ENCODE measurements at places on chromosomes 13 and 19. TPM values are rescaled to one million over a fixed set of nuclear protein-coding genes. Genes with fewer than 3 reads are reported as not detected.

Gene BABAM1
- total RNA-seq: 113 TPM

Gene S1PR5
- total RNA-seq: not detected

Gene LILRB4
- total RNA-seq: not detected

Gene TMPRSS9
- total RNA-seq: not detected

Gene ZNF57
- 4.6 TPM for total RNA-seq

Gene KANK3
- 19.3 TPM for total RNA-seq

Gene CDC42EP5
- 34.8 TPM for total RNA-seq

Gene PROSER1
- 12.0 TPM for total RNA-seq

Gene IFI30
- total RNA-seq: not detected

Gene PEAK3
- not detected for total RNA-seq

Gene NCCRP1
- total RNA-seq: not detected

Gene TLE6
- 4.5 TPM for total RNA-seq

Gene PSPN
- 1.6 TPM for total RNA-seq

Gene IGFLR1
- 1.3 TPM for total RNA-seq

Gene ZNF223
- total RNA-seq: 3.7 TPM

Gene MUC16
- total RNA-seq: not detected

Gene LRRC25
- total RNA-seq: not detected

Gene PDX1
- total RNA-seq: not detected

Gene ATP4A
- total RNA-seq: not detected

Gene C19orf44
- 1.4 TPM for total RNA-seq

Gene ZNF709
- 3.6 TPM for total RNA-seq

Gene CFAP97D2
- total RNA-seq: not detected

Gene ERFL
- total RNA-seq: under 0.01 TPM

Gene F10
- total RNA-seq: 1.6 TPM

Gene OR7D4
- total RNA-seq: not detected

Gene SOHLH2
- 0.63 TPM for total RNA-seq

Gene HS6ST3
- 0.90 TPM for total RNA-seq

Gene CDC34
- 112 TPM for total RNA-seq

Gene PLPPR3
- total RNA-seq: 0.19 TPM

Gene FCHO1
- 0.38 TPM for total RNA-seq

Gene OCEL1
- 1.8 TPM for total RNA-seq

Gene TRPM4
- total RNA-seq: 17.3 TPM

Gene ZNF540
- under 0.01 TPM for total RNA-seq

Gene SUGT1
- 61.1 TPM for total RNA-seq

Gene ZNF442
- 1.8 TPM for total RNA-seq

Gene MISP
- under 0.01 TPM for total RNA-seq

Gene ZNF814
- total RNA-seq: 7.2 TPM

Gene BEST2
- total RNA-seq: not detected

Gene PSG4
- 0.47 TPM for total RNA-seq

Gene CGB1
- not detected for total RNA-seq

Gene PLPP2
- total RNA-seq: 20.0 TPM

Gene ZNF560
- 0.47 TPM for total RNA-seq

All from endothelial cell of coronary artery (primary cell).